Right lung (tissue), 10 donors: ENCODE measurements at places on chromosomes 16 and 17.
A peak's percentile ranks its signal among the peaks of the same experiment; 100 is the strongest.

- peak; percentile 40 for DNase-seq
These were observed 79.8 kb downstream of the ZNF423 start for GRCh38 chr16:49776085-49776595.

- DNase-seq = no peak
These were observed 543 bp downstream of the TXNDC11 start for GRCh38 chr16:11742093-11742535.

- no peak for DNase-seq
These were observed 82.3 kb upstream of the ZNF469 start for GRCh38 chr16:88300463-88300835.

- DNase-seq = no peak
These were observed 26.8 kb downstream of the NLRP1 start for GRCh38 chr17:5557485-5557884.

DNA sequence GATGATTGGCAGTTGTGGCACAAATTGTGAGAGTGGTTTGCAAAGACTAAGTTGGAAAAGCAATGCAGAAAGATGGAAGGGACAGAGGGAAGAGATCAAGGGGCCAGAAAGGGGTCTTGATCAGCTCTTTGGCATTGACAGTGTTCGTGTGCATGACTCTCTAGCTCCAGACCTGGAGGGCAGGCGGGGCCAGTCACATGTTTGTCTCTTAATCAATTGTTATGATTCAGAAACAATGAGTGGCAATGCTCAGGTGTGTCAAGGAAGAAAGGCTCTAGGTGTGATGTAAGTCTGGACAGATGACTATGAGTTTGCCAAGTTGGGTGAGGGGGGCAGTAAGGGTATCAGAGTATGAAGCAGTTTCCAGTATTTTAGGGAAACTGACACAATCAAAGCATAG lies 32.1 kb downstream of the WSB1 start:
- DNase-seq = no peak

DNA sequence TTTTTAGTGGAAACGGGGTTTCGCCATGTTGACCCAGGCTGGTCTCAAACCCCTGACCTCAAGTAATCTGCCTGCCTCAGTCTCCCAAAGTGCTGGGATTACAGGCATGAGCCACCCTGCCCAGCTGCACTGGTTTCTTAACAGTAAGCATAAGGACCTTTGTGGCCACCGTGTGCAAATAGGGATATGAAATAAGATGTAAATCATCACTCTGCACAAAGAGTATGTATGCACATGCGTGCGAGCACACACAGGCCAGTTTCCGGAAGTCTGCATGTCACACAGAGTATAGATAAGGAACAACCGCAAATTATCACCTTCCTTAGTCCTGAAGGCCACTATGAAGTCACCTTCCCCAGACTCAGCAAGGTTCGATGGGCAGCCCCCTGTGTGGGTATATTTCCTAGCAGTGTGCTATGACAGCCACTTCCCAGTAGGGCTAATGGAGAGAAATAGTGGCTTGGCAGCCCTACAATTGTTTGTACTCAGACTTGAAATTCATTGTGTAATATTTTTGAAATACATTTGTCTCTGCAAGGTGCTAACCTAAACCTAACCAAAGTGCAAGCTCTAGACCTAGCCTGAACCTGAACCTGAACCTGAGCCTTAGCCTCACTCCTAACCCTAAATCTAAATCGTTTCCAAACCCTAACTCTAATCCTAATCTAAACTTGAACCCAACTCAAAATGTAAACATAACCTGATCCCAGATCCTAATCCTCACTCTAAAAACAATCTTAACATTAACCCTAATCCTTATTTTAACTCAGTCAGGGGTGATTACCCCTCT lies 48.4 kb upstream of the SKAP1 start:
- DNase-seq = no peak

DNA sequence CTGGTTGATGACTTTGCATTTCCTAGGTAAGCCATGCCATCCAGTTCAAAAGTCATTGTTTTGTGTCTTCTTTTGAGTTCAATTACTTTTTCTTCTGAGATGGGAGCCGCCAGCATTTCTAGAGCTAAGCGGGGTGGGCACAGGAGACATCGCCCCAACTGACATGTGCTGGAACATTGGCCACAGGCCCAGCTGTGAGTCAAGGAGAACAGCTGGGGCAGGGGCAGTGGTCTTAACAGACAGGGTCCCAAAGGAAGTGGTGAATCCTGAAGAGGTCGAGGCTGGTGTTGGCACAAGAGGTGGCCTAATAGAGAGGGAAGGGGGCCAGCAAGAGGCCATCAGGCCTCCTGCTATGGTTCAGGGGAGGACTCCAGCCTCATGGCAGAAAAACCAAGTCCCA lies 17.1 kb downstream of the RAB11FIP4 start:
- DNase-seq = no peak

DNA sequence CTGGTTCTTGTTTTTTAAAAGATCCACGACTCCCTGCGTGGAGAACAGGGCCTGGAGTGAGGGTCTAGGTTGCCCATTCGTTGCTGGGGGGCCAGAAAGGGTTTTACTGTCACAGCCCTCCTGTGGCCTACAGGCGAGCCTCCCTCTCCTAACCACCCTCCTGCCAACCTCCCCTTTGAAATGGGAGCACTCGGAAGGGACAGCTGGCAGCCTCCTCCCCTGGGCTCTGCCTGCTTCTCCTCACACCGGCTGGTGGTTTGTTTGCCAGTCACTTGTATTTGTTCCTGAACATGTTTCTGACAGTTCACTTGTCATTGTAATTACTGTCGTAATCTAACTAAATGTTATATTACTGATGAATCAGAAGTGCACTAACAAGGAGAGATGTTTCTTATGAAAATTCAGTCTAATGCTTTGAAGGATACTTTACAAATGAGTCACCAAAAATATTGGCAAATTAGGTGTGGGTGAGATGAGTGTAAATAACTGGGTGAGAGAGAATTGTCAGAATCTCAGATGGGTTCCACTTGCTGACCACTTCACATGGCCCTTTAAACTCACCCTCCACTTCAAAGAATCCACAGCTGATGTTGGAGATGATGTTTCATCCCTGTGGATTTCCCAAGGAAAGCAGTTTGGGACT lies 2.7 kb upstream of the SPPL2C start:
- DNase-seq = no peak

- no peak for DNase-seq
These were observed 173.2 kb upstream of the FOXF1 start for GRCh38 chr16:86337138-86337537.

- no peak for DNase-seq
These were observed 3.1 kb downstream of the MINK1 start for GRCh38 chr17:4836221-4836620.

DNA sequence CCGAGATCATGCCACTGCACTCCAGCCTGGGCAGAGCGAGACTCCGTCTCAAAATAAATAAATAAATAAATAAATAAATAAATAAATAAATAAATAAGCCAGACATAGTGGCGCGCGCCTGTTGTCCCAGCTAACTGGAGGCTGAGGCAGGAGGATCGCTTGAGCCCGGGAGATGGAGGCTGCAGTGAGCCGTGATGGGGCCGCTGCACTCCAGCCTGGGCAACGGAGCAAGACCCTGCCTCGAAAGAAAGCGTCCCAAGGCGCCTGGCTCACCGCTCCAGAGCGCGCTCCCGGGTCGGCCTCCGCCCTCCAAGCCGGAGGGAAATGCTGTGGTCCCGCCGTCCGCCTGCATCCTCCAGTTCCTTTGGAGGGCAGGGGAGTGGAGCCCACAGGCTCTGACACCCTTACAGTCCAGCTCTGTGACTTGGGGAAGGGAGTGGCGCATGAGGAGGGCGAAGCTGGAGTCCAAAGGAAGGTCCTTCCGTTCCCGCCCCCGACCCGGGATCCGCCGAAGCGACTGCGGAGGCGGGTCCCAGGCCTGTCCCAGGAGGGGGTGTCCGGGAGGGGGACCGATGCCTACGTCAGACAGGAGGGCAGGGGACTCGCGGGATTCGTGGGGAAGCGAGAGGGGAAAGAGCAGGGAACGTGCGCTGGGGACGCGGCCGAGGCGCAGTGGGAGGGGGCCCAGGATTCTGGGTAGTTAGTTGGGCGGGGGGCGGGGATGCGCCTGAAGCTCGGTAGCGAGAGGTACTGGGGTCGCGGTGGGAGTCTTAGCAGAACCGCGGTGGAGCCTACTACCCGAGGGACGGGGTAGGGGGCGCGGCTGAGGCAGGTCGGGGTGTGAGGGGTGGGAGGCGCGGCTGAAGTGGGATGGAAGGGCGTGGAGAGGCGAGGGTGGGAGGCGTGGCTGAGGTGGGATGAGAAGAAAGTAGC lies 8.4 kb upstream of the TRPV2 start:
- DNase-seq = peak; percentile 69

DNA sequence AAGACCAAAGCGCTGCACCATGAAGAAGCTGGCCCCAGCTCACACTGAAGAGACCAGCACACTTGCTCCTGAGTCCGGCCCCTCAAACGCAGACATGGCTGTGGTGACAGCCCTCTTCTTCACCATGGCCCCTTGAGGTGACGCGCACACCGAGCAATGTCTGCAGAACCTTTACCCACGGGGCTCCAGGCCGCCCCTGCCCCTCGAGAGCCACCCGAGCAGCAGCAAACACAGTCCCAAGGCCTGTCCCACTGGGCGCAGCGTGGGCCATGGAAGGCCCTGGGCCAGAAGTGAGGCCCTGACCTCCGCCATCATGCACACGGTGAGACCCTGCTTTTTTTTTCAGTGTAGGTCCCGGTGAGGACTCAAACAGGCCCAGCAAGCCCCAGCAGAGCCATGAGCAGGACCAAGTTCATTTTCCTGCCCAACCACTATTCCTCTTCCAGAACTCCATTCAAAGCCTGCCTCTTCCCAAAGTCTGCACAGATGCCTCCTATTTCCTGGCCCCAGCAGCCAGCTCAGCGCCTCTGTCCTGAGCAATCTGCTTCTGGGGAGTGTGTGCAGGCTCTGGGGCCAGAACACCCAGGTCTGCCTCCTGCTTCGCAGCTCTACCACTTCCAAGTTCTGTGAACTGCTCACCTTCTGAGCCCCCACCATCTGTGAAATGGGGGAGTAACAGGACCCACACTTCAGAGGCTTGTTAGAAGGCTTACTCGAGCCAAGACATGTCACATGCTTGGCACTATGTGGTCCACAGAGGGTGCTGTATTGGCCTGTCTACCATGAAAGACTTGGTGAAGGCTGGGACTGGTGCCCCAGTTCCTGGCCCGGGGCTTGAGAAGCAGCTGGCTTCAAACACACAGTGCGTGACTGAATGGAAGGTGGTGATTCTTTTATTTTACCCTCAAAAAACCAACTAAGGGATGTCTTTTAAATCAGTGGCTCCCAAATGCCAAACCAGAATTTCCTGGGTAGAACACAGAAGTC lies 35.7 kb upstream of the GSG1L start:
- no peak for DNase-seq

DNA sequence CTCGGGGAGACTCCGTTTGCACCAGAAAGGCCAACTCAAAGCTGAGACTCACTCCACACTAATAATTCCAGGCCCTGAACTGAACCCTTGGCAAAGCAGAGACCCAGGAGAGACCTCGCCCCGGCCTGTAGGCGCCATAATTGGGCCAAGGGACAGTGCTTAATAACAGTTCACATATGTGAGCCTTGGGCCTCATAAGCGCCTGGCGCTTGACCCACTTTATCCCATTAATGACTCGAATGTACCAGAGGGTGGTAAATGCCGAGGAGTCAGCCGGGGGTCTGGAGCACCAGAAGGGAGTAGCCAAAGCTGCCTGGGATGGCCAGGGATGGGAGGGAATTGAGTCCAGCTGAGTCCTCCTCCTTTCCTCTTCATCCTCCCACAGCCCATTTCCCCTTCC lies 24.6 kb downstream of the SLC6A4 start:
- DNase-seq = no peak

DNA sequence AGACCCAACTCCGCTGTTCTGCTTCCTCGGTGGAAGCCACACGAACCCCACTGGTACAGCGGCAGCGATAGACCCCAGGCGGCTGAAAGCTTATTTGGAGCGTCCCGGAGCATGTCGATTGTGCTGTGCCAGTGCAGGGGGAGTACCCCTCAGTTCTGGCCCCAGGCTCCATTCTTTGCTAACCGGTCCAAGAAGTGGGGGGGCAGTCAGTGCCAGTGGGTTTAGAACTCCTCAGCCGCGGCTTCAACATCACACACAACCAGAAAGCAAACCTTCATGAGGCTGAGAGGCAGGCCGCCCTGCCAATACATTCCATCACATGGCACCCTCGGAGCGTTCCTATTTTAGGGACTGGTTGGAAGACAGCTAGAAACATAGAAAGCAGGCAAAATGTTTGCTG lies 1.7 kb upstream of the MNT start:
- no peak for DNase-seq

- no peak for DNase-seq
These were observed 88.4 kb upstream of the GNAO1 start for GRCh38 chr16:56102906-56103305.

- DNase-seq = no peak
These were observed 2.8 kb downstream of the CEP20 start for GRCh38 chr16:15885560-15886001.

GRCh38 chr16:4089811-4090301 lies 26.4 kb downstream of the ADCY9 start:
- no peak for DNase-seq

- DNase-seq = no peak
These were observed 38.9 kb upstream of the PLCG2 start for GRCh38 chr16:81740169-81740568.

DNA sequence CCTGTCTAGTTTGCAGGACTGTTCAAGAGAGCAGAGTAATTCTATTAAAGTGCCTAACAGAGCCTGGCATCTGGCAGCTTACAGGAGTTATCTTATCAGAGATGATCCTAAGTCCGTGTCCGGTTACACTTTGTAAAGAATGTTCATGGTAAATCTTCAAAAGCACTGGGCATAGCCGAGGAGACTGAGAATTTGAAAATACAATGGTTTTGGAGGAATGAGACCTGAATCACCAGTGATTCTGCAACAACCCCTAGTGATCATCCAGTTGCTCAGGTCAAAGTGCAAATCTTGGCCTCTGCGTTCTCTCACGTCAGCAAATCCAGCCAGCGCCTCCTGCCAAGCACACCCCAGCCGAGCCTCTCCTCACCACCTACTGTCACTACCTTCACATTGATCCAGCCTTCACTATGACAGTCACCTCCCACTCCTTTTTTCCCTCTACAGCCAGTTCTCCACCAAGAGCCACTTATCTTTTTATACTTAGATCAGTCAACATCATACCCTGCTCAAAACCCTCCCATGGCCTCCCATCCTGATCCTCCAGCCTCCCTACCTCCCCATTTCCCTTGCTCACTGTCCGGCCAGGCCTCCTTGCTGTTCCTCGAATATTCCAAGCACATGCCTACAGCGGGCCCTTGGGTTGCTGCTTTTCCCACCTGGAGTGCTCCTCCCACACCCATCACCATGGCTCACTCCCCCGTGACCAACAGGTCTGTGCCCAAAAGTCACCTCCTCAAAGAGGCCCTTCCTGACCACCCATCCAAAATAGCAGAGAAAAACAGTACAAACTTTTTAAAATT lies 57.4 kb upstream of the ERN1 start:
- no peak for DNase-seq
